Stimulated activated CD4-positive, alpha-beta T cell treated with anti-CD3 and anti-CD28 coated beads, TNF-alpha, amount 100 ng/mL, for 1 hour (primary cell): ENCODE measurements at places on chromosomes 1 and 21.

- DNase-seq, result no peak
Measured at GRCh38 chr1:46447499-46448108, 42.0 kb upstream of the DMBX1 start.

GRCh38 chr1:111204201-111204982 lies 3.9 kb upstream of the DENND2D start:
- peak; percentile 47 for DNase-seq

DNA sequence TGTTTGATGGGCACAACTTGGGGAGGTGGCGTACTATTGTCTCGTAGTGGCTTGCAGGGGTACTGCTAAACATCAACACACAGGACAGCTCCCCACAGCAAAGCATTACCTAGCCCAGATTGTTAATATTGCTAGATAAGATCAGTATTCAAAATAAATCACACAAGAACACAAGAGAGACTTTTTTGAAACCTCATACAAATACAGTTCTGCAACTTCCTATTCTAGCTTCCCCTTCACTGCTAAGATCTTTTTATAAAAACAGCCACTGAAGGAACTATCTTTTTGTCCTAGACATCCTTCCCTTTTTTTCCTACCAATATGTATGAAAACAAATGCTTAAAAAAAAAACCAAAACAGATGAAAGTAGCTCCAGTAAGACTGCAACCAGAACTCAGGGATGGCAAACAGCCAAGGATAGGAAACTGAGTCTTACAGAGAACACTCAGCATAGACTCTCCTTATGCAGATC lies 137.8 kb upstream of the KRTAP19-8 start:
- DNase-seq, result no peak

DNA sequence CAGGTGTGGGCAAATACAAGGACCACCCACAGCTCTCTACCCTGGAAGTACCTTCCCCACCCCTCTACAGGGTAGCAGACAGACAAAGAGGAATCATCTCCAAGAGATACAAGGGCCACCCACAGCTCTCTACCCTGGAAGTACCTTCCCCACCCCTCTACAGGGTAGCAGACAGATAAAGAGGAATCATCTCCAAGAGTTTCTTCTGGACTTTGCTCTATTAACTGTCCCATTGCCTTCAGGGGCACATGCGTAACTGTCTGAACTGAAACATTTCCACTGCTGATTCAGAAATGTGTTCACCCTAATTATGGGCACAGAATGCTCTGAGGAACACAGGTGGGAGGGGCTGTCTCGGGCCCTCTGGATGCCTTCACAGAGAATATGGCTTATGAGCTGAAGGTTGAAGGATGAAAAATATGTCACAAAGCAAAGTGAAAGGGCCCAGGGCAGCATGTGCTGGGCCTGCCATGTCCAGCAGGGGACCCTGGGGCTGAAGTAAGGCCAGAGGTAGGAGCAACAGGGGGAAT lies 43.9 kb downstream of the ZNF281 start:
- DNase-seq, result no peak

DNA sequence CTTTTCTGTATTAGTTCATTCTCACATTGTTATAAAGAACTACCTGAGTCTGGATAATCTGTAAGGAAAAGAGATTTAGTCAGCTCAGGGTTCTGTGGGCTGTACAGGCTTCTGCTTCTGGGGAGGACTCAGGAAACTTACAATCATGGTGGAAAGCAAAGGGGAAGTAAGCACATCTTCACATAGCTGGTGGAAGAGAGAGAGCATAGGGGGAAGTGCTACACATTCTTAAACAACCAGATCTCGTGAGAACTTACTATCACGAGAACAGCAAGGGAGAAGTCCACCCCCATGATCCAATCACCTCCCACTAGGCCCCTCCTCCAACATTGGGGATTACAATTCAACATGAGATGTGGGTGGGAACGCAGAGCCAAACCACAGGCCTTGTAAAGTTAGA lies 37.9 kb upstream of the AHCTF1 start:
- DNase-seq, result no peak

DNA sequence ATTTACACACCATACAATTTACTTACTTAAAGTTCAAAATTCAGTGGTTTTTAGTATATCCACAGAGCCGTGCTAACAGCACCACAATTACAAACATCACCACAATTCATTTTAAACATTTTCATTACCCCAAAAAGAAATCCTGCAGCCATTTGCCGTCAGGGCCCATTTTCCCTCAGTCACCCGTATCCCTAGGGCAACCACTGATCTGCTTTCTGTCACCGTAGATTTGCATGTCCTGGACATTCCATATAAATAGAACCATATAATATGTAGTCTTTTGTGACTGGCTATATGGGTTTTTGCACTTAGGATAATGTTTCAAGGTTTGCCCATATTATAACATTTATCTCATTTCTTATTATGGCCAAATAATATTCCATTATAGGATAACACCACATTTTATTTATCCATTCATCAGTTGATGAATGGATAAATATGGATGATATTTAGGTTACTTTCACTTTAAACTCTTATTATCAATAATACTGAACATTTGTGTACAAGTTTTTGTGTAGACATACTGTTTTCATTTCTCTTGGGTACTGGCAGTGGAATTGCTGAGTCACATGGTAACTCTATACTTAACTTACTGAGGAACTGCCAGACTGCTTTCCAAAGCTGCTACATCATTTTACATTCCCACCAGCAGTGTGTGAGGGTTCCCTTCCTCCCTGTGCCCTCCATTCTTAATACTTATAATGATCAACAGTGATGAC lies 68.9 kb downstream of the ST3GAL3 start:
- no peak for DNase-seq

DNA sequence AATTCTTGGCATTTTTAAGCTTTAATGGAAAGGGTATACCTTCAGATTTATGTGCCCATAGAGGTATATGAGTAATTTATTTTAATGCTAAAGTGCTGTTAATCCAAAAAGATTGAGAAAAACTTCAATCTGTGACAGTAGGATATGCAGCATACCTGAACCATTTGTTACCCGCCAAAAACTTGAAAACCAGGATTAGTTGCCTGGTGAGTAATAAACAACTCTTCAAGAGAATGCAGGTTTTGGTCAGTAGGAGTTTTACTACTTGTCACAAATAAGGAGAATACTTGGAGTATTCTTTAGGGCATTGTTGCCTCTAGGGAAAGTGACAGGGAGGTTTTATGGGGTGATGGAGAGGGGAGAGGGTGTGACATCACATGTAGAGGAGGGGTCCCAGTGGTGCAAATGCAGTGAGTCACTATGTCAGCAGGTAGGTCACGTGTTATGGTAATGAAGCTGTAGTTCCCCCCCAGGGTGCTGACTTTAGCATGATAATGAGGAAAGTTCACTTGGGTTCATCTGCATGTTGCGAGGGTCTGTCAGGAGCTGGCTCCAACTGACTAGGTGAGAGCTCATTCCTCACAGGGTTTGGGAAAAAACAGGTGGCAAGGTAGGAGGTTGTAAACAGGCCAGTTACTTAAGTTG lies 23.1 kb downstream of the USP25 start:
- DNase-seq, result no peak

GRCh38 chr1:35885961-35886558 lies 3.1 kb downstream of the AGO1 start:
- no peak for DNase-seq

DNA sequence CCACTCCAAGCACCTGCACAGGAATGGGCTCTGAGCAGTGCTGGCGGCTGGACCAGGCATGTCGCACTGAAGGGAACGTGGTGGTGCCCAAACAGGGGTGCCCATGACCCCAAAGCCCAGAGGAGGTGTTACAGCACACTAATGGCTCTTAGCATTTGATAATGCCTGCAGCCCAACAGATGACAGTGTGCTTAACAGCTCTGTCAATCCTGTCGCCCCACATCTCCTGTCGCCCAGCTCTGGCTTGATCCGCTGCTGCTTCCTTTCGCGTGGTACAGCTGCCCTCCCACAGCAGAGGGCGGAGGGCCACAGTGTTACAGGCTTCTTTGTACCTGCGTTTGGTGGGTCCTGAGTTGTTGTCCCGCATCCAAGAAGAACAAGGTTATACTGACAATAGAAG lies 32.2 kb upstream of the CR1L start:
- DNase-seq, result no peak

DNA sequence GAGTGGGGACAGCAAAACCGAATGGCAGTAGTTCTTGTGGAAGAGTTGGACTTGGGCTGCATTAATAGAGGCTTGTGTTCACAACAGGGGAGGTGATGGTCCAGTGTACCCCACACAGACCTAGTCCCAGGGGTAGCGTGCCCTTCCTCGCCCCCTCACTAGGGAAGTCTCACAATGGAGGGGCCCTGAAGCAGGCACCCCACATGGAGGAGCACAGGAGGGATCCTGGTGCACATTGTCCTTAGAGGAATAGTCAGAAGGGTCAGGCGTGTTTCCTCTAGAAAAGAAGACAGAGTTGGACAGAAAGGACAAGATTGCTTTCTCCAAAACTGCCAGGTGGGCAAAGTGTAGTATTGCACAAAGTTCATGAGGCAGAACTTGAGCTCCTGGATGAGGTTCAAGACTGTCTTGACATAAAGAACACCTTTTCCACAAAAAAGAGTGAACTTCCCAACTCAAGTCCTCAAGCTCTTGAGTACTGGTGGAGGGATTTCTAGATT lies 23.3 kb downstream of the ETNK2 start:
- no peak for DNase-seq

DNA sequence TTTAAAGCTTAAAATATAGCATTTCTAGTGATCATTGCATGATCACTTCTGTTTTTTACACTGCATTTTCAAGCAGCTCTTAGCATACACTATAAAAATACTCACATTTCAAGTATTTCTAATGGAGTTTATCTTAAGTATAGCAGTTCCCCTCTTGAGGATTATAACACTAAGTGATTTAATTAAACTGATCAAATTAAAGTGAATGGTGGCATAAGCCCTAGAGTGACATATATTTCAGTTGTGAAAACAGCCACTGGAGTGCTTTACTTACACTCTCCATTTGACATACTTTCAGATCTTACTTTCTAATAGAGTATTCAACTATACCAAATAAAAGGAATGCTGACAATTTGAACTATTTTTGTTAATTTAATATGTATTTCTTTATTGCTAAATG lies 623.3 kb upstream of the TMPRSS15 start:
- no peak for DNase-seq

DNA sequence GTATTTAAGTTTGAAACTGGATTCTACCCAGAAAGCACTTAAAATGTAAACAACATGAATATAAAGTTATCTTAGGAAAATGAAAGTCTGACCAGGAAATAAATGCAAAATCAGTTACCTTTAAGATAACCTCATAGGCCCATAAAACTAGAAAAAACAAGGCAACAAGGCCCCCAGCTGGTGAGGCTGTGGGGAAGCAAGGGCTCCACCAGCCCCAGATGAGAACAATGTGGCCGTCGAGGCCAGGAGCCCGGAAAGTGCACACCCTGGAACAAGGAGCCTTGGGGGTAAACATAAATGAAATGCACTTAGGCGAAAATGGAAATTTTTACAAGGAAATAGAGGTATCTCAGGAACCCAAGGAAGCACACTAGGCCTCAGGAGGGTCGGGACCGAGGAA lies 37.9 kb upstream of the BMP8B start:
- no peak for DNase-seq

- no peak for DNase-seq
Measured at GRCh38 chr1:155379631-155380090, 59.0 kb downstream of the RUSC1 start.

DNA sequence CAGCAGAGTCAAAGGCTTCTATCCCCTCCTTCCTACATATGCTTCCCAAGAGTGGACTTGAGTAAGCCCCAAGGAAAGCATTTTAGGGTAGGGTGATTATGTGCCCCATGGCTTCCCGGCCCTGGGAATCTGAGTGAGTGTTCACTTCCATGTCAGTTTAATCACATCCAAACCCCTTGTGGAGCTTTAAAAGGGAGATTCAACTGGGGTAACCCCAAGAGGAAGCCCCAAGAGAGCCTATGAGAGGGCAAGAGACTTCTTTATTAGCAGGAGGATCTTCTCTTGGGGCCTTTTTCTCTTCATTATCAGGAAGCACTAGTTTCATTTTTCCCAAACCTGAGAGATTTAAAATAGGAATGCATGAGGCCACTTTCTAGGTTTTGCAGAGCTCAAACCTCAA lies 97.0 kb upstream of the IRF2BP2 start:
- no peak for DNase-seq

- no peak for DNase-seq
Measured at GRCh38 chr1:115071012-115071664, 18.2 kb downstream of the TSPAN2 start.

GRCh38 chr1:60262701-60263100 lies 189.1 kb upstream of the C1orf87 start:
- DNase-seq, result no peak

GRCh38 chr1:17485281-17485680 lies 45.8 kb upstream of the RCC2 start:
- DNase-seq, result no peak

- no peak for DNase-seq
Measured at GRCh38 chr1:158969855-158970254, 38.5 kb downstream of the PYHIN1 start.

- DNase-seq, result no peak
Measured at GRCh38 chr1:246597971-246598370, 31.7 kb downstream of the CNST start.

DNA sequence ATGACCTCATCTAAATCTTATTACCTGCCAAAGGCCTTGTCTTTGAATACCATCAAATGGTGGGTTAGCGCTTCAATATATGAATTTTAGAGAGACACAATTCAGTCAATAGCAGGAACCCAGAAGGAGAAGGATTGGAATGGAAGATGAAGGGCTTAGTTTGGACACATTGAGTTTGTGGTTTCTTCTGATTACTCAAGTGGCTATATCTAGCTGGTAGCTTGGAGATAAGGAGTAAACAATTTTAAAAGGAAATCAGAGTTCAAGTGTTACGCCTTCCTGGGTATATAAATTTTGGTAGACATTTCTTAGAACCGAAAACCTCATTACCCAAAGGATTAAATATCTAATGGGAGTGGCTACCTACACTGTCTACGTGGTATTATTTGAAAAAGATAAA lies 80.2 kb downstream of the RGS2 start:
- DNase-seq, result no peak

DNA sequence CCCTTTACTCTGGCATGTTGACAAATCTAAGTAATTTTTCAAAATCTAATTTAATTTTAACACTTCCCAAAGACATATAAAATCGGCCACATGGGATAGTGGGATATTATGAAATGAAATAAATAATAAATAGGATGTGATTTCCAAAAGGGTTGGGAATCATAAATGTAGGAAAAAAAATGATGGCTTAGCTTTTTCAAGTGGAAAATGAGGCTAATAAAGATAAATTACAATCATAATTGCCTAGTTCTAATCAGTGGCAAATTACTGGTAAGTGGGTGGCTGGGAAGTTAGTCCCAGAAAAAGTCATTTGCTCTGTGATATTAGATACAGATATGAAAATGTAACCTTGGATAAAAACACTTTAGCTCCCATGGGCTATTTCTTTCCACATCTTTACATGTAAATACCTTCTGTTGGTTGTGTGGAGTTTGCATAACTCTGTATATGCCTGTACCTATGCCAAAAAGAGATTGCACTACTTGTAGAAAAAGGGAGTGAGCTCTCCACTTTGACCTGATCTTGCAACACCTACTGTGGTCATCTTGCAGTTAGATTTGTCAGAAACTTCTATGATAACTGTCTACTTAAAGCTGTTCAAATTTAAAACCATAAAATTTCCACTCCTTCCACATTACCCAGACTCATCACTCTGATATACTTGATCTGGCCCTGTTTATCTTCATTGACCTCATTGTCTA lies 284.6 kb upstream of the KAZN start:
- no peak for DNase-seq

GRCh38 chr1:154940651-154941194 lies 4.2 kb upstream of the PMVK start:
- DNase-seq, result no peak

GRCh38 chr1:192973202-192973601 lies 86.0 kb downstream of the UCHL5 start:
- no peak for DNase-seq
